Urinary bladder (tissue), 4 donors: ENCODE measurements at places on chromosomes 1 and 21.

DNA sequence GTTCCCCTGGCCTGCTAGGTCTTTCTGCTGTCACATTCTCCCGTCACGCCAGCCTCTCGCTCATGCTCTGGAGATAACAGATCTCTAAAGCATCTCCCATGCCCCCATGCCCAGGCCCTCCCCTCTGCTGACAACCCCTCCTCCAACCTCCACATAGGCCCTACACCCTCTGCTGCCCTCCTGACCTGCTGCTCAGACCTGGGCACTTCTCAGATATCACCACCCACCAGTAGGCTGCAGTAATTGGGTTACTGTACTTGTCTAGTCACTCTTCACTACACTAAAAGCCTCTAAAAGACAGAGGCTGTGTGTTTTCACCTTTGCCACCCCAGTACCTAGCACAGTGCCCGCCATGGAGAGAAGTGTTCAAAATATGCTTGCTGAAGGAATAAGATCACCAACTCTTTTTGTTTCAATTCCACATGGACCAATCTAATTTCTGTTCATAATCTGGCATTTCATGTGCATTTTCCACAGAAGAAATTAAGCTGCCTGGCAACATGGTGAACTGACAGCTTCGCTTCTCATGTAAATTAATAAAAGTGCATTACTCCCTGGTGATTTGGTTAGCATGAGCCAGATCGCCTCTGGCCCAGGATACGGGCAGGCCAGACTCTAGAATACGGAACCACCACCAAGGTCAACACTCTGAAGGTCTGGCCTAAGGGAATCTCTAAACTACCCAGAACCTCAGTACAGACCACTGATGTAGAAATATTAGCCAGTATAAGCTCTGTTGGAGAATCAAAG, 20.7 kb downstream of the LBR start:
- no peak for DNase-seq

DNA sequence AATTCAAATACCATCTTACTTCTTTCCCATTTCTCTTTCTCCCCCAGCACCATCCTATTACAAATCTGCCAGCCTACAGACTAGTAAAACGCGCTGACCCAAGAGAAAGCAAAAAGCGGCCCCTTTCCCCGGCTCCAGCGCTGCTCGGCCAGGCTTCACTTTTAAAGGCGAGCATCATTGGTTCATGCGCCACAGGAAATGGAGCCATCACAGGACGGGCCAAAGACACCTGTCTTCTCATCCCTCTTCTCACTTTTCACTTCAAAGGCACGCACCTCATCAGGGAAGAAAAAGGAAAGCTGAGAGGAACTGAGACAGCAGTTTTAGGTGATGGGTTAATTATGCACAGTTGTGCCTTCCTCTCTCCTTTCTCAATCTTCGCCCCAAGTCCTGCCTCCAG, 664.2 kb upstream of the USP24 start:
- DNase-seq, result no peak

- DNase-seq, result no peak
These were observed 6.2 kb downstream of the DISP3 start for GRCh38 chr1:11485191-11485590.

DNA sequence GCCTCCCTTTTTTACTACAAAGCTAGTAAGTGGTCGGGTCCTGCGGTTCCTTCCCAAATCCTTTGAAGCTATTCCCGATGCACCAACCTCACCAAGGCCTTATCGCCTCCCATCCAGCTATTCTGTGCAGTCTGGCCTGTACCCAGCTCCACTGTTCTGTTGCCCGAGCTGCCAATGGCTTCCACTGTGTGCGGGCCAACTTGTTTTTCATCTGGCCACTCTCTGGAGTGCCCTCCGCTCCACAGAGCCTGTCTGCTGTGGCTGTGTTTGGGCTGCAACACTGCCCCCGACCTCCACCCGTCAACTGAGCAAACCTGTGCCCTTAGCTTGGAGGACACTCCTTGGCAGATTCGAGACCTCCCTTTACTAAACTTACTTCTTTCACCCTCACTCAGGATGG, 125.0 kb downstream of the KIAA0319L start:
- DNase-seq, result no peak

DNA sequence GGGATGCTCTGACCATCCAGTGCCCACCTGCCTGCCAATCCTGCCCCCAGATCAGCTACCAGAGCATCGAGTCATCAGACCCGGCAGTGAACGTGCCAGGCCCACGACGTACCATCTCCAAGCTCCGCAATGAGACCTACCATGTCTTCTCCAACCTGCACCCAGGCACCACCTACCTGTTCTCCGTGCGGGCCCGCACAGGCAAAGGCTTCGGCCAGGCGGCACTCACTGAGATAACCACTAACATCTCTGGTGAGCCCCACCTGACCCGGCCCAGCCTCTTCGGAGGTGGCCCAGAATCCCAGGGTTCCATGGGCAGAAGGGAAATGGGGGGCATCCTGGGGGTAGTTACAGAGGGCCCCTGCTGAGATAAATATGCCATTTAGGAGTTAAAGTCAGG, 43.1 kb downstream of the PTPRU start:
- no peak for DNase-seq

GRCh38 chr1:24374891-24375786, 38.4 kb downstream of the STPG1 start:
- DNase-seq, result no peak

GRCh38 chr1:245232931-245233330, 78.1 kb downstream of the KIF26B start:
- DNase-seq, result no peak

- no peak for DNase-seq
These were observed 11.8 kb downstream of the SIM2 start for GRCh38 chr21:36710729-36711048.

- DNase-seq, result no peak
These were observed 41.8 kb downstream of the FNBP1L start for GRCh38 chr1:93489756-93490155.

DNA sequence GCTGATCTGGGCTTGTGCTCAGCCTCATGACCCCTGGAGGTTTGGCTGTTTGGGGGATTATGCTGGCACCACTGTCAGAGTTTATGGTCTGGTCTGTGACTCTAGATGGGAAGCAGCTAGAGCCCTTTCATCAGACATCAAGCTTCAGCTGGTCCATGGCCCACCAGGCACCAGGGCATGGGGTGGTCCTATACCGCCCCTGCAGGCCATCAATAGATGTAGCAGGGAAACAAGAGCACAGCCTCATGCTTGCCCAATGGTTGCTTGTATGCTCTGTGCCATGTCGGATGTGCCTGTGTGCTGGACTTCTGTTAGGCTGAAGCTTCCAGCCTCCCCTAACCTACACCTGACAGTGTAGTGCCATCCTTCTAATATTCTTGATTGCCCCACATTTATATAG, 71.1 kb upstream of the CD34 start:
- no peak for DNase-seq

GRCh38 chr1:151147132-151147503, 687 bp upstream of the SEMA6C start:
- no peak for DNase-seq

GRCh38 chr1:44802306-44803061, 2.3 kb downstream of the PLK3 start:
- no peak for DNase-seq

GRCh38 chr1:172040466-172040865, 199.2 kb downstream of the DNM3 start:
- no peak for DNase-seq

GRCh38 chr1:147784941-147785340, 24.5 kb upstream of the GJA5 start:
- no peak for DNase-seq

GRCh38 chr1:190759807-190760206, 282.1 kb upstream of the BRINP3 start:
- DNase-seq, result no peak

- no peak for DNase-seq
These were observed 17.8 kb downstream of the GNG12 start for GRCh38 chr1:67815303-67816094.

- DNase-seq, result no peak
These were observed 65.0 kb upstream of the DISP3 start for GRCh38 chr1:11413986-11414391.

- DNase-seq, result no peak
These were observed 78.0 kb downstream of the MPZL1 start for GRCh38 chr1:167799747-167800146.

GRCh38 chr1:145983960-145984830, 12.2 kb downstream of the TXNIP start:
- DNase-seq, result no peak

- no peak for DNase-seq
These were observed 1.0 kb upstream of the ARID1A start for GRCh38 chr1:26694638-26695355.

DNA sequence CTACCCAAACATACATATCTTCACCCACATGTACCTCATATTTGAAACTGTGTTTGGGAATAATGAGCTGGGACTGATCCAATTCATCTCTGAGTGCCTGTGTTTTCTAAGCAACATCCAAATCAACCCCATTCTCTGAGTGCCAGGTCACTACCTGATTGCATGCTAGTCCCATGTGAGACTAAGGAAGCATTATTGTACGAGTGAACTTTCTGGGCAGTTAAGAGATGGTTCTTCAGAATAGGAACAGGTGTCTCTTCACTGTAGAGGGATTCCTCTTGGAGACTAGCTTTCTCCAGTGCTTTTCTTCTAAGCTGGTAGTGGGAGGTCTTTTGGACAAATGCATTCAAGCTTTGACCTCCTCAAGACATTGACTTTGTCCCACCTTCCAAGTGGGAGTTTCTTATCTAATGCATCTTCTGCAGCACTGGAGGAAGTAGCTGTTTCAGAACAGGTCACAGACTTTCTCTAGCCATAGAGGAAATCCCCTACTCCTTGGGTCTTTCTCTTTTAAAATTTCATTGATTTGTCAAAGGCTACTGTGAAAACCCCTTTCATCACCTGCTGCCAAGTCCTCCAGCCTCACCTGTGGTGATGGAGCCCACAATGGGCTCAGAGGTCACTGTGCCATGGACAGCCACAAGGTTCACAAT, 172.0 kb upstream of the KIAA0040 start:
- no peak for DNase-seq

GRCh38 chr1:11198851-11199594, 9.9 kb downstream of the ANGPTL7 start:
- DNase-seq, result no peak

DNA sequence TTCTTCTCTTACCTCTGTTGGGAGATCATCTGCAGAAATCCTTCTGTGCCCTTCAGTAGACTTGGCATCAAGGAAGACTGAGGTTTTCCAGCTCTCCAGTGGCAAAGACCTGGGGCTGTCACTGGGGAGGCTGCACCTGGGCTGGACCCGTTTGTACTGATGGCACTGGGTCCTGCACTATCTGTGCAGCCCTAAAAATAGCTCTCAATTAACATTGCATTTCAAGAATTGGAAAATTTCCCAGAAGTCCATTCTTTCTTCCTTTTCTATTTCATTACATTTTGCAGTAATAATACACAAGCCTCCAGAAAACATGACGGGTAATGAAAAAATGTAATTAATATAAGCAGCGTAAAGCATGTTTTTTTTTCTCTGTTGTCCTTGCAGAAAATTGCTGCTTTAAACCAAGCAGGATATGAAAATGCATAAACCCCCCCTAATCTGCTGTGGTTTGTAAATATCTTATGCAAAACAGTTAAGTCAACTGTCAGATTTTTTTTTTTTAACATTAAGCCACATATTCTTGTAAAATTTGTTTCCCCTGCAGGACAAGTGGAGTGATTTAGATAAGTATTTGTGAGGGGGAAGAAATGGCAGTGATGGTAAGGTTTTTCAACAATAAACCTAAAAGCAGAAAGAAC, 64.9 kb downstream of the LMO4 start:
- DNase-seq, result no peak

- DNase-seq, result no peak
These were observed 212.8 kb downstream of the FOXD2 start for GRCh38 chr1:47650611-47651010.

DNA sequence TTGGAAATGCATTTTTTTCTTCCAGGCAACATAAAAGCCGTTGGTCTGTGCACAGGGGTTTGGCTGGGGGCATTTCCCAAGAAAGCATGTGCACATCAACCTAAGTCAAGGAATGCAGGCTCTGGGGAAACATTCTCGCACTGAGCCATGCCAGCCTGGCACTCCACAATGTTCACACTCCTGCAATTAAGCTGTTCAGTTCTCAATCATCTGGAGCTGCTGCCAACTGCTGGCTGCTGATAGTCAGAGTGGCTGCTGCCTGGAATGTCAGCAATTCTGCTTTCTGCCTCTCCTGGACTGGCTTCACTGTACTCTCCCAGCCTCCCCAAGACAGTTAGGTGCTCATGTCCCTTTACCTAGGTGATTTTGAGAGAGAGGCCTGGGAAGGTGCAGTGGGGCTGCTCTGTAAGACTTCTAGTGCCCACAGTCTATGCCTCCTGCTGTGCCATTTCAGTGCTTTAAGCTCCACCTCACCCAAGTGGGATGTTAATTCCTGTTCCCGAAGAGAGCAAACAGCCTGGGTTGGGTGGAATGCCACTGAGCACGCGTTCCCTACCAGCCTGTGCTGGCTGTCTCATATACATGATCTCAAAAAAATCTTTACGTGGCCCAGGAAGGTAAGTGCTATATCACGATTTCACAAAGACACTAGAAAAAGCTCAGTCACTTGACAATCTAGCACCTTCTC, 131.7 kb downstream of the BRINP2 start:
- DNase-seq, result no peak

DNA sequence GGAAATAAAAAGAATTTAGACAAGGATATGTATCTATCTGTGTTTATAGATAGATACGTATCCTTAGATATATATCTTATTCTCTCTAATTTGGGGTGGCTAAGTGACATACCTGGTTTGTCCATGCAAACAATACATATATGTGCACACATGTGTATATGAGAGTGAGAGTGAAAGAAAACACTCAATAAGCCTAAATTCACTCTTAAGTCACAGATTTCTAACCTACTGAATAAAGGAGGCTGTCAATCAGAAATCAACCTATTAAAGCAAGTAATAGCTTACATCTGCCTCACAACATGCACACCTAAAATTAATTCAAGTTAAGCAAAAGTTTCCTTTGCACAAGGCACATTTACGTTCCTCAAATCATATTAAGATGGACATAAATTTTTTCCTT, 106.9 kb upstream of the LBR start:
- no peak for DNase-seq

DNA sequence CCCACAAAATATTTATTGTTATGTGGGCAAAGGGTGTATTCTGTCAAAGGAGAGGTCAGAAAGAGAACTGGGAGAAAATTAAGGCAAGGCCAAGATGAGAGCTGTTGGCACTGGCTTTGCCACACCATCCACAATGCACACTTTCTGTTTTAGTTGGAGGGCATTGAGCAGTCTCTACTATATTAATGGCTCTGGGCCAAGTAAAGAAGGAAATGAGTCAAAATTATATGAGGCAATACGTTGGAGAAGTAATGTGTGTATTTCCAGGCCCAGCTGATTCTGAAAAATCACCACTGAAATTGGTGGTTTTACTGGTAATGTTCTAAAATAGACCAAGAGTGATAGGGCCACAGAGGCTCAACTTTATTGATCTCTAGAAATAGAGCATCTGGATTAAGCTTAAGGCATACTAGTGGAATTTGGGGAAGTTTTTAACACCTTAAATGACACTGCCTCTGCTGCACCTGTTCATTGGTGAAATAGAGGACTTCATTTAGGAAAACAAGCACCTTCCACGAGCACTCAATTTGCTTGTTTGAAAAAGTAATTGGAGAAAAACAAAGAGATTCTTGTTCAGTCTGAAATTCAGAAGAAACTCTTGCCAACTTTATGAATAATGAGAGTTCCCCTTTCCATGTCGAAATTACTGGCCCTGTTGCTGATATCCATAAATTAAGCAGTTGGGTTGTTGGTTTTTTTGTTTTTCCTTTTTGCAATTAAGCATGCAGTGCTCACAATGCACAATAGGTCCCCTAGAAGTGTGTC, 424.9 kb downstream of the ADGRL2 start:
- no peak for DNase-seq
